ENCODE measurements at places on chromosomes 2 and 18.

GRCh38 chr2:191835539-191836350 lies 11.1 kb downstream of the CAVIN2 start:
- no peak for DNase-seq

- DNase-seq: no peak
These were observed 658.7 kb downstream of the KCNJ3 start for GRCh38 chr2:155357172-155357571.

DNA sequence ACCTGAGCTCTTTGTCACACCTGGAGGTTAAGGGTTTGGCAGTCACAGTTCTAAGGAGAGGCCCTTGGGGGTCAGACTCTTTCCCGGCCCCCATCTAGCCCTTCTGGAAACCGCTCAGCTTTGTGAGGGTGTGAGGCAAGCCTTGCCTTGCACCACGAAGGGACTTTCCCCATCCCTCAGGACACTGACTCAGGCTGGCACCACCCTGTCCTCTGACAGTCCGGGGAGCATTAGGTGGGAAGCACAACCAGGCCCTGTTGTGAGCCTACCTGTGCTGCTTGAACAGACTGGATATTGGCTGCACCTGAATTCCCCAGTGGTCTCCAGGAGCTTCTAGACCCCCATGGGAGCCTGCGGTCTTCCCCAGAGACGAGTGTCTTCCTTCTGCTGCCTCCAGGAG lies 47.0 kb upstream of the GBX2 start:
- no peak for DNase-seq

DNA sequence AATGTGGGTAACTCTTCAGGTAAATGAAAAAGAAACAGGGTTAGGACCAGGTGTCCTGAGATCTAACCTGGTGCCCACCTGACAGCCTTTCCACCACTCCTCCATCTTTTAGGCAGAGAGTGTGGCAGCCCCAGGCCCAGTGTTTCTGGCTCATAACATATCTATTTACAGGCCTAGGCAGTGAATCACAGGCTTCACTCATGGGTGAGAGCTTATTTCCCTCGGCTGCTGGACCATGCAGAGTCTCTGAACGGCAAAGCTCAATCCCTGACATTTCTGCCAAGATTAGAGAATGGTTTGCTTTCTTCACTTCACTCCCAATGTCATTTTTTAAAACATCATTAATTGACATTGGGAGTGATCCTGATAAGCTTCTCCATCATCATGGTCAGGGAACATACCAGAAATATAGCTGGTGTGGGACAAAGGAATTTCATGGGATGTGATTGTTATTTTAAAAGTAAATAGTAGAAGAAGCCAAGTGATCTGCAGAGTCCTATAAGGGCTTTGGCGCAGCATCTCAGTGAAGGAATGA lies 323.9 kb downstream of the SETBP1 start:
- no peak for DNase-seq

DNA sequence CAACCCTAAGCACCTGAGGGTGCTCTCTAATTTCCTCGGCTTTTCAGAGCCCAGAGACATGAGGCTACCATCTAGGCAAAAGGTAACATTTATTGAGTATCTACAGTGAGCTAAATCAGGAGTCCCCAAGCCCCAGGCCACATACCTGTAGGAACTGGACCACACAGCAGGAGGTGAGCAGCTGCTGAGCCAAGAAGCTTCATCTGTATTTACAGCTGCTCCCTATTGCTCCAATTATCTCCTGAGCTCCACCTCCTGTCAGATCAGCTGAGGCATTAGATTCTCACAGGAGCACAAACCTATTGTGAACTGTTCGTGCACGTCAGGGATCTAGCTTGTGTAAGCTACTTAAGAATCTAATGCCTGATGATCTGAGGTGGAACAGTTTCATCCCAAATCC lies 70.2 kb downstream of the RND3 start:
- no peak for DNase-seq

- no peak for DNase-seq
These were observed 86.8 kb upstream of the ST6GAL2 start for GRCh38 chr2:106972782-106973181.

- no peak for DNase-seq
These were observed 12.2 kb upstream of the ARL5A start for GRCh38 chr2:151840216-151841046.

- no peak for DNase-seq
These were observed 246.2 kb downstream of the XIRP2 start for GRCh38 chr2:167134381-167135072.

- DNase-seq: no peak
These were observed 280.4 kb downstream of the TDRD15 start for GRCh38 chr2:21404137-21404536.

- no peak for DNase-seq
These were observed 1074.4 kb upstream of the GYPC start for GRCh38 chr2:125581557-125581956.

GRCh38 chr2:59658906-59659635 lies 894.4 kb downstream of the BCL11A start:
- no peak for DNase-seq

DNA sequence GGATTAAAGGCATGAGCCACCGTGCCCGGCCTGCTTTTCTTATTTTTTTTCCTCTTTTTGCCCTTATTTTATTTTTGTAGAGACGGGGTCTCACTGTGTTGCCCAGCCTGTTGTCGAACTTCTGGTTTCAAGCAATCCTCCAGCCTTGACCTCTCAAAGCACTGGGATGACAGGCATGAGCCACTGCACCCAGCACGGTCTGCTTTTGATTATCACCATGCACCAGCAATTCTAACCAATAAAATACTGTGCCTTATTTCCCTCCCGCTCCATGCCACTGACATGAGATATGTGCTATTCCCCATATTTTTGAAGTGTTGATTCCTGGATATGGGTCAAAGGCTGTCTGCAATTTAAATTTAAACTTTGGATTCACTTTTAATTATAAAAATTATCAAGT lies 42.9 kb downstream of the ACYP2 start:
- no peak for DNase-seq

GRCh38 chr2:134199123-134199522 lies 54.7 kb upstream of the MGAT5 start:
- no peak for DNase-seq

GRCh38 chr2:234267534-234267933 lies 217.0 kb downstream of the SPP2 start:
- no peak for DNase-seq

DNA sequence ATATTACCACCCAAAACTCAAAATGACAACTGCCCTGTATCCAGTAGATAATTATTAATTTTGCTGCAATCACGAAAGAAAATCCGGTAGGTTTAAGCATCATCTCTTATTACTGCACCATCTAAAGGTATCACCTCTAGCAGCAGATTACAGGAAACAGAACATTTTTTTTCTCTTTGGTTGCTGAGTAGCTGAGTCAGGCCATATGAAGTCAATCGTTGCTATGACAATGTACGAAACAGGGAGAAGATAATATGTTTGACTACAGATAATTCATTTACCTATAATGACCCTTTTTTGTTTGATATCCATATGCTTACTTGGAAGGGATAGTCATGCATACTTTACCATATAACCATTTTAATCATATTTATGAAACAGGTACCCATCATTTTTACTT lies 831.6 kb upstream of the CHAC2 start:
- DNase-seq: no peak

GRCh38 chr18:24239341-24239740 lies 100.5 kb downstream of the CABYR start:
- DNase-seq: no peak

GRCh38 chr2:78082555-78082954 lies 560.4 kb upstream of the LRRTM4 start:
- no peak for DNase-seq

All from stimulated activated CD4-positive, alpha-beta T cell treated with anti-CD3 and anti-CD28 coated beads, Interleukin-1b, Interleukin-23, amount 100 ng/mL, for 48 hours (primary cell).